Activated T-cell treated with anti-CD3 and anti-CD28 coated beads for 48 hours (primary cell): ENCODE measurements at places on chromosomes 11 and 22.

DNA sequence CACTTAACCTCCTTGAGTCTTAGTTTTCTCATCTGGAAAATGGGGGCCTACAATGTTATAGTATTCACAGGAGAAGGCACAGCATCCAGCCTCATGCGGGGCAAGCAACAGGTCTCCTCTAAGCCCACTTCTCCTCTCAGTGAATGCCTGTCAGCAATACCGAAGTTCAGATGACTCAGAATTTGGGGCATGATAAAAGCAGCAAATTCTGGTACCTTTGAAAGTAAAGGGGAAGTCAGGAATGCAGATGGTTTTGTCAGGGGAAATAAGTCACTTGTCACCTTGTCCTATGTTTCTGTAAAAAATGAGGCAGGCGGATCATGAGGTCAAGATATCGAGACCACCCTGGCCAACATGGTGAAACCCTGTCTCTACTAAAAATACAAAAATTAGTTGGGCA is 350.2 kb downstream of the LARGE1 start:
- DNase-seq, result no peak

DNA sequence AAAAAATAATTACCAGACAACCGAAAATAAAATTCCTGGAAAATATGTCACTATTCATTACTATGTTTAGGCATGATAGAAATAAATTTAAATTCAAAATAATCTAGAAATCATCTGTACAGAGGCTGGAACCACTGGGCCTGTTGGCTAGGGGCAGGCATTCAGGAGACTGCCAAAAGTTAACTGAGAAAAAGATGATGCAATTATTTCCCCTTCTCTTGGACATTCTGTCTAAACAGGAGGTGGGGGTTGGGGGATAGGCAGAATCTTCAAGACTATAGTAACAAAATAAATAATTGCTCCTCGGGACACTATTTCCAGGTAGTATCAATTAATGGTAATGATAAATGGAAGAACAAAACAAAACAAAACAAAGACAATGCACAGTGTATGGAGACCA is 14.1 kb downstream of the BTBD10 start:
- no peak for DNase-seq

GRCh38 chr11:34192481-34193401 is 87.3 kb downstream of the NAT10 start:
- DNase-seq, result no peak

DNA sequence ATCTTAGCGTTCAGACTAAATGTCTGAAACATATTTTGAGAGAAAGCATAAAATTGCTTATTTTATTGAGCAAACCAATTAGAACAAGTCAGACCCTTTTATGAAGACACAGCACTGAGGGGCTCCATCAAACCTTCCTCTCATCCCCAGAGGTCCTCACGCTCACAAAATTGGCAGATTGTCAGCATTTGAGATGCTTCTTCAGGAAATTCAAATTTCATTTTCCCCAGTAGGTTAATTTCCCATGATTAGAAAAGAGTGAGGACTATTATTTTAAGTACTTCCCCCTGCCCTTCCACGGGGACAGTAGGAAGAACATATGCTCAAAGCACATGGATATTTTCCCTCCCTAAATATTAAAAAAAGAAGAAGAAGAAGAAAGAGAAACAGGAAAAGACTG is 851.8 kb downstream of the BRD1 start:
- DNase-seq, result no peak

DNA sequence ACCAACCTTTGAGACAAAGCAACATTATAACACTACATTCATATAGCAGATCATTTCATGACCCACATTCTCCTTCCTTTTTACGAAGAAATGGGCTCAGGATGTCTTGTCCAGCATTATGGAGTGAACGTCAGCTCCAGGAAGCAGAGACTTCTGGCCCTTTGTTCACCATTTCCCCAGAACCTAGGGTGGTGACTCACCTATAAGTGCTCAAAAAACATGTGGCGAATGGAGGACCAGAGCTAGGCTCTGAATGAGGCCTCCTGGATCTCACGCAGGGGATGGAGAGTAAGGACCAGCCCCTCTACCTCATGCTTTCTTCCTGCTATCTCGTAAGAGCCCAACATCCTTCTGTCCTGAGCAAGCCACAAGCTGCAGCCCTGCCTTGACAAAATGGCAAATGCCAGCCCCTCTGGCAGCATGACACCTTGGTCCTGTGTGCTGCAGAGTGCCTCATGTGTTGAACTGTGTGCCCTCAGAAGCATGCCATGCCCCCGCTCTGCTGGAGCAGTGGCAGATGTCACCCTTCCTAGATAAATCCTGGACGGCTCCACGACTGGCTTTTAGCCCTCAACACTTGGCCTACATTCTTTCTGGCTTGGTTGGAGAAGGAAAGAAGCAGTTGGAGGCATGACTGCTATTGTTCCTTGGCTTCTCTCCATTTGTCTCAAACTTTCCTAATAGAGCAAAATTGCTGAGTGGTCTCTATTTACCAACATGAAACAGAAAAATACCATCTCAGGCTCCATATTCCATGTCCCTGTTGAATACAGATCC is 6.5 kb upstream of the ST3GAL4 start:
- no peak for DNase-seq

DNA sequence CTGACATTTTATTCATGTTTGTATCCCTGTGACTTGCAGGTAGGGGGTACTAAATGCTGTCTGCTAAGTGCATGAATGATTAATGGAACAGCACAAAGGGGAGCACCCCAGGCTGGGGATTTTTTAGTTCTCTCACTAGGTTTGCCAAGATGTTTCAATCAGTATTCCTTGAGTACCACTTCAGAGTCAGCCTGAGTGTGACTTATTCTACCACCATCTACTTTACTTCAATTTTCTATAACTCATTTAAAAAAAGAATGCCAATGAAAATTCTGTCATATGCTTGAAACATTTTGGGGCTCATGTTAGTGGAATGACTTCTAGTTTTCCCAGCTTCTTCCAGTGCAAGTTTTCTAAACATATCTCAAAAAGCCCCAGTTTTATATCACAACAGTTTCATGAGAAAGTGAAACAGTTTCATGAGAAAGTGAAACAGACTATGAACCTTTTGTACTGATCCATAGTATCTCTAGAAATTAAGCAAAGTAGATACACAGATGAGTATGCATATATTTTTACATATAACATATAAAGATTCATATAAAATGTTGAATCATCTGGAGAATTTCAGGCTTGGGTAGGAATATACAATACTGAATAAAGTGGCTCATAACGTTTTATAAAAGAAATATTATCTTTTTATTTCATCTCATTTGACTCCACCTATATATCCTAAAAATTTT is 252.4 kb downstream of the GRM5 start:
- DNase-seq, result no peak

DNA sequence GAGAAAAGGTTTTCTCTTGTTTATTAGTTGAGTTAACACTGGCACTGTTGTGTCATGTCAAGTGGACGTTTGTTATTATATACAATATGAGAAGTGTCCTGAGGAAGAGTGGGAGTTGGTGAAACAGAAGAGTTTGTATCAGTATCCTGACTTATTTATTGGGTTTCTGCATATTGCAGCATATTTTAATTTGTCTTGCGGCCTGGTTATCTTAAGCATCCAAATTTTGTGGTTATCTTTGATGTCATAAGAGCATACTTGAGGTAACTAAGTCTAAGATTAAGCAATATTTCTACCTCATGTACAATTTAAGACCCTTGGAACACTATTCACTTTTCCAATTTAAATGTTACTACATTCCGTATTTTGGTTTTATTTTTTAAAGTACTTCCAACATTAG is 103.5 kb downstream of the DDX10 start:
- no peak for DNase-seq

- DNase-seq, result no peak
Measured at GRCh38 chr11:68297052-68297378, 15.4 kb upstream of the LRP5 start.

DNA sequence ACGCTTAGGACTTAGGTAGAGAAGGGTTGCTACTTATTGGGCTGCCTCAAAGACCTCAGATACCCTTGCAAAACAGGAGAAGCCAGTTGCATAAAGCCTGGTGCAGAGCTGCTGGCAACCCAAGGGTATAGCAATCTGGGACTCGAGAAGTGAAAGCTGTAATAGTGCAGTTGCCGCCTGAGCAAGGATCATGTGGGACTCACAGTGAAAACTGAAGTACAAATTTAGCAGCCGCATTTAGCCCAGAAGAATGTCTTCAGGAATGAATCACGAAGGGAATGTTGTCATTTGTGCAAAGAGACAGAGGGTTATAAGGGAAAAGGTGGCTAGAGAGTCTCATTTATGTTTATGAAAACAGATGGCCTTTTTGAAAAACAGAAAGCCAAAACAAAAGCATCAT is 267.2 kb downstream of the TENM4 start:
- no peak for DNase-seq

DNA sequence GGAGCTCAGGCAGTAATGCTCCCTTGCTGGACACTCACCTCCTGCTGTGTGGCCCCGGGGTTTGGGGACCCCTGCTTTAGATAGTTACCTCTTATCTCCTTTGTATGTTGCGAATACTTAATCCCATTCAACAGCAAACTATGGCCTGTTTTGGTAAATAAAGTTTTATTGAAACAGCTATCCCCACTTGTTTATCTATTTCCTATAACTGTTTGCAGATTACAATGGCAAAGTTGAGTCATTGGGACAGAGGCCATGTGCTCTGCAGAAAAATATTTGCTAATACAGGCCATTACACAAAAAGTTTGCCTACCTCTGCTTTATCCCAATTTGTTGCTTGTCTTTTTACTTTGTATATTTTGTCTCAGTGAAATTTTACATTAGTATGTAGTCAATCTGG is 68.4 kb downstream of the CACNA1I start:
- DNase-seq, result no peak

DNA sequence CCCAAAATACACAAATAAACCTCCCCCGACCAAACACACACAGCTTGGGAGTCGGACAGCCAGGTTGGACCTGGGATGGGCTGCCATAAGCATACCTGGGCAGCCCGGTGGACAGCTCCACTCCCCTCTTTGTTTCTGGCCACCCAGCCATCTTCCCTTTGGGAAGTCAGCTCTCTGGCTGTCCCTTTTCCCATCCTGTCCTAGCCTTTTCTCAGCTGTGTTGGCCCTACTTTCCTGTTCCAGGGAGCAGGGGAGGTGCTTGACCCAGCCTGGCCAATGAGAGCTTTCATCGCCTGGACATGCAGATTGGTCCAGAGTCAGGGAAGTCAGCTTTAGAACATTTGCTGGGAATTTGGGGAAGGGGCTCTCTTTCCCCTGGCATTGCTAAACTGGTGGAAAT is 68.7 kb upstream of the NECTIN1 start:
- no peak for DNase-seq

- no peak for DNase-seq
Measured at GRCh38 chr11:28383456-28383855, 275.3 kb downstream of the METTL15 start.

GRCh38 chr22:31350410-31350863 is 4.3 kb upstream of the PATZ1 start:
- DNase-seq, result no peak

- no peak for DNase-seq
Measured at GRCh38 chr11:111019451-111019850, 226.1 kb upstream of the POU2AF2 start.

DNA sequence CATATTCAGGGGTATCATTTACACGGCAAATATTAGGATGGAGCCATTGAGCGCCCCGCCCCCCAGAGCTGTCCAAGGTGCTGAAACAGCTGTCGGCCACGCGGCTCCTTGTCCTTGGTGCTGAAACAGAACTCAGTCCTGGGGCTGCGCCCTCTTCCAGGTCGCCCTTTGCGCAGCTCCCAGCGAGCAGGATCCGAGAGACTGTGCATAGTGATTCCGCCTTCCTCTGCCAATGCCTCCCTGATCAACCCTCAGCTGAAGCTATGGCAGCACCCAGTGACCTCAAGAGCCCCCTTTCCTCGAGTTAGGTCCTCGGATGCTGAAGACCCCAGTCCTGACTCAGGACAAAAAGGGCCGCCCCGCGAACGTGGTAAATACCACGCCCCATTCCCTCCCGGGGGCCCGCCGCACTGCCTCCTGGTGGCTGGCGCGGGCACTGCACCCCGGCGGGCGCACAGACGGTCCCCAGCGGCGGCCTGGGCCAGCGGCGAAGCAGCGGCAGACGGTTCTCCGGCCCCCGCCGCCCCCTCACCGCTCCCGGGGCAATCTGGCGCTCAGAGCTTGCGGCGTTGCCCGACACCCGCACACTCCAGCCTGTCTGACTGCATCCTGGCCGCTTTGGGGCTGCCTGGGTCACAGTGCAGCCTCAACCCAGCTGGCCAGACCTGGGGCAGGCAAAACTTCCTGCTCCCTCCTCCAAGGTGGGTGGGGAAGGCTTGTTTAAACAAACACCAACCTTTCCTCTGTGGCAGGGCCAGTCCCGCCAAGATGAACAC is 13.4 kb downstream of the SYT7 start:
- peak; percentile 74 for DNase-seq

DNA sequence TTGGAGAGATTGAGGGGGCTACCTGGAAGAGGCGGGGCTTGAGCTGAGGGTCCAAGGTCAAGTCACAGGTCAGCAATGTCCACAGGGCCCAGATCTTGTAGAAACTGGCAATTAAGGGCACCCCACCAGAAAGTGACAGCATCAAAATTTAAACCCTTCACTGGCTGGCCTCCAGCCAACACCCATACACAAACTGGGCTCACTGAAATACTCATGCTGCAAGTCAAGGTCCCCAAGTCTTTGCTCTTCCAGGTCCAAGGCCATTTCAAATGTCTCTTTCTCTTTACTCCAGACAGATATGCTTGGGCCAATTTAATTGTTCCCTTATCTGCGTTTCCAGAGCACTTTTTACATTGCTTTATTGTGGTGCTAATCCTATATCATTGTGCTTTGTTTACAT is 36.4 kb downstream of the LMO2 start:
- no peak for DNase-seq

- no peak for DNase-seq
Measured at GRCh38 chr11:20634781-20635180, 34.6 kb upstream of the NELL1 start.

DNA sequence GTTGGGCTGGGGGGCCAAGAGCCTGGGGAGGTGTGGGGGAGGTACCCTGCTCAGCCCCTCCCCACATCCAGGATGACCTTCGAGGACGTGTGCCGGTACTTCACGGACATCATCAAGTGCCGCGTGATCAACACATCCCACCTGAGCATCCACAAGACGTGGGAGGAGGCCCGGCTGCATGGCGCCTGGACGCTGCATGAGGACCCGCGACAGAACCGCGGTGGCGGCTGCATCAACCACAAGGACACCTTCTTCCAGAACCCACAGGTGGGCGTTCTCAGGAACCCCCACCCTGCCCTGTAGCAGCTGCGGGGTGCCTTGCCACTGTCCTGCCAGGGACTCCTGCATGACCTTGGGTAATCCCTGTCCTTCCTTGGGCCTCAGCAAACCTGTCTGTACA is 10.0 kb upstream of the MYO7A start:
- no peak for DNase-seq

GRCh38 chr22:36442506-36443197 is 38.8 kb downstream of the TXN2 start:
- DNase-seq, result no peak

DNA sequence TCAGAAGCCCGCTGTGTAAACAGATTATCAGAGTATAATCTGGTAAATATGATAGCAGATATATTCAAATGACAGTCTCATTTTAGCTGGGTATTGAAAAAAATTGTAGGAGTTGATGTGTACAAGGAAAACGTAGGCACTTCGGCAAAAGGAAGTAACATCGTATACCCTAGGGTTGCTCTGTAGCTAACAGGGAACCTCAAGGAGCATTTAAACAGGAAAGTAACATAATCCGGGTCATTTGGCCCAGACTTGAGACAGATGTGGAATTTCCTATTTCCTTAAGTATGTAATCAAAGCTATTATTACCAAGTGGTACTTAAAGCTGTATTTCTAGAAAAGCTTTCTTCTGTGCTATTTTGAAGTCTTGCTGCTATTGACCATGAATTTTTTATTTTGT is 215.6 kb downstream of the DDX10 start:
- DNase-seq, result no peak
